ENCODE measurements at places on chromosomes 12 and 14.
A peak's percentile ranks its signal among the peaks of the same experiment; 100 is the strongest.

DNA sequence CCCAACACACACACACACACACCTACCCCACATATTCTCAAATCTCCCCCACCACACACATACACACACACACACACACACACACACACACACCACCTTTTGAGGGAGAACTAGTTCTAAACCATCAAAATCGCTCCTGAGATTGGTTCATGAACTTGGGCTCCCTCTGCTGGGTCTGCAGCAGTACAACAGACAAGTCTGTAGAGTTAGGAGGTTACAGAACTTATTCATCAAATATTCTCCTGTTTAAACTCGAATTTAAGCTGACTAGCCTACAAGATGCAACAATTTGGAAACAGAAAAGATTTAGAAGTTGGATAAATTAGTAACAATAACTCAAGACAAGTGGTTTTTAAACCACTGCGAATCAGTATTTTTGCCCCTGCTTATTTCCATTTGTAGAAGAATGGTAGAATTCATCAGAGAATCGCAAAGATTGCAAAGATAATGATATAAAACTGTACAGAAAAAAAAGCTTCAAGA lies 136.4 kb upstream of the USP15 start:
- H3K27me3 ChIP-seq: no peaks in the 10 kb centered on the region
- no peak overlapping the region for H3K4me3 ChIP-seq
- H3K4me1 ChIP-seq: no peaks in the 10 kb centered on the region

DNA sequence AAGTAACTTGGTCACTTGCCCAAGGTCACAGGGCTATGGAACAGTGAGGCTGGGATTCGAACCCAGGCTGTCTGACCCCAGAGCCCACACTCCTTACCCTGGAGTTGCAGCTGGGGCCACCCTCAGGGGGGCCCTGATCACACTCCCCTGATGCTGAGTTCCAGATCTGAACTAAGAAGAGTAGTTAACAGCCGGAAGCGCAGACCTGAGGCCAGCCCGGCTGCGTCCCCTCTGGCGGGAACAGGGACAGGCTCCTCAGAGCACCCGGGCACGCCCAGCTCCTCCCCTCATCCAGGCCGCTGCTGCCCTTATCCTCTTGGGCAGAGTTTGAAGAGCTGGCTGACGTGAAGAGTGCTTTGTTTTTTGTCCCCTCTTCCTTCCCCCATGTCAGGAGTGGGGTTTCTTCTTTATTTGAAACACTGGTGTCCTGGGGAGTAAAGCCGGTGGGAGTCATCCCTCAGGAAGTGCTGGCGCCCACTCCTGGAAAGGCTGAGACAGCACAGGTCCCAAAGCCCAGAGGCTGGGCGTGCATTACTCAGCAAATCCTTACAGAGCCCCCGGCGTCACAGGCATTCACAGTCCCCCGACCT lies 8.7 kb downstream of the PHB2 start:
- peaks cover 55% of the 10 kb centered on the region for H3K4me1 ChIP-seq
- H3K36me3 ChIP-seq: peaks cover 72% of the 10 kb centered on the region
- peak overlapping the region; percentile 99 for H3K27ac ChIP-seq
- peak overlapping the region; percentile 98 for H3K4me3 ChIP-seq

GRCh38 chr12:100403446-100403845 lies 46.6 kb downstream of the SLC17A8 start:
- no peak overlapping the region for H3K4me3 ChIP-seq
- H3K36me3 ChIP-seq: no peaks in the 10 kb centered on the region
- peaks cover 6% of the 10 kb centered on the region for H3K27me3 ChIP-seq
- no peak for DNase-seq
- H3K27ac ChIP-seq: no peak overlapping the region

- peaks cover 5% of the 10 kb centered on the region for H3K27me3 ChIP-seq
- no peak overlapping the region for H3K27ac ChIP-seq
- H3K4me1 ChIP-seq: no peaks in the 10 kb centered on the region
- H3K4me3 ChIP-seq: no peak overlapping the region
- H3K36me3 ChIP-seq: no peaks in the 10 kb centered on the region
- no peak for DNase-seq
Observed at GRCh38 chr12:51181558-51181957, 8.6 kb upstream of the TFCP2 start.

- H3K27ac ChIP-seq: no peak overlapping the region
- H3K36me3 ChIP-seq: peaks cover 13% of the 10 kb centered on the region
- H3K4me1 ChIP-seq: peaks cover 8% of the 10 kb centered on the region
- no peak overlapping the region for H3K4me3 ChIP-seq
Observed at GRCh38 chr12:124761871-124762270, 101.8 kb downstream of the SCARB1 start.

GRCh38 chr14:34824826-34825225 lies 50.3 kb downstream of the BAZ1A start:
- peaks cover 63% of the 10 kb centered on the region for H3K36me3 ChIP-seq
- peak overlapping the region; percentile 86 for H3K27ac ChIP-seq
- H3K27me3 ChIP-seq: no peaks in the 10 kb centered on the region
- H3K4me3 ChIP-seq: no peak overlapping the region
- peaks cover 17% of the 10 kb centered on the region for H3K4me1 ChIP-seq

- peak overlapping the region; percentile 46 for H3K27ac ChIP-seq
- no peaks in the 10 kb centered on the region for H3K27me3 ChIP-seq
- DNase-seq: no peak
- peaks cover 44% of the 10 kb centered on the region for H3K36me3 ChIP-seq
Observed at GRCh38 chr12:51247523-51248206, 9.0 kb downstream of the DAZAP2 start.

GRCh38 chr14:68779761-68780323 lies 13.0 kb downstream of the ZFP36L1 start:
- H3K4me3 ChIP-seq: peak overlapping the region; percentile 81
- H3K27ac ChIP-seq: peak overlapping the region; percentile 90
- DNase-seq: peak; percentile 60
